ENCODE measurements at places on chromosomes 1 and 21.

GRCh38 chr1:159854693-159855192 lies 7.7 kb downstream of the VSIG8 start:
- DNase-seq = peak; percentile 76

DNA sequence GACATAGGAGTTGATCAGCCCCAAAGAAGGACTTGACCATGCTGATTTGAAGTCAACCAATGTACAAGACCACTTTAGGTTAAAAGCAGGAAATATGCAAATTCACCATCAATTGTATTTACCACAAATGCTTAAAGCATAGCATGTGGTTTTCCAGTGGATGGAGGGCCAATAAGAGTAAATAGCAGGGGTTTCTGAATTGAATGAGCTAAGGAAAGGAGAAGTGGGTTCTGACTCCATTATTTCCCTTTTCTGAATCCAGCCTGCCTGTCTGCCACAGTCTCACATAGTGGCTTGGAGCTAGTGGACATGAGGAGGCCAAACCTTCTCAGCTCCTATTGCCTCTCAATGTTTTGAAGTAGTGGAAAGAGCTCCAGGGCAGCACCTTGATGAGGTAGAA lies 7.2 kb upstream of the TNFSF18 start:
- DNase-seq = no peak

GRCh38 chr1:119115311-119115710 lies 25.1 kb downstream of the WARS2 start:
- DNase-seq = peak; percentile 59

GRCh38 chr21:35309316-35309715 lies 260.2 kb upstream of the RUNX1 start:
- no peak for DNase-seq

- no peak for DNase-seq
Measured at GRCh38 chr1:103917795-103918194, 168.1 kb downstream of the AMY1C start.

DNA sequence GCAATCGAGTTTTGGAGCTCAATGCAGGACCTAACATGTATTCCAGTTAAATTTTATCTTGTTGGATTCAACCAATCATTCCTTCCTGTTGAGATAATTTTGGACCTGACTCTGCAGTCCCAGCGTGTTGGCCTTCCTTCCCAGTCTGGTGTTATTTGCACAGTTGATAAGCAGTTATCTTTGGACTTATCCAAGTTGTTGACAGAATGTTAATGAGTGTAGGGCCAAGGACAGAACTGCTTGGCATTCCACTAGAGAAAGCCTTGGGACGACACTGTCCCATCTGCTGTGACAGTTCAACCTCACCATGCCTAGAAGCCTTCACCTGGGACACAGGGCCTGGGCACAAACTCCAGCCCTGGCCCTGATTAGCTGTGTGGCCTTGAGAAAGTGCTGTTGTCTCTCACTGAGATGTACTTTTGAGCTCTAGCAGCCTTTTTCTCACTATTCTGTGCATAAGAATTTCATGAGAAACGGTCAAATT lies 104.1 kb upstream of the SLC25A33 start:
- no peak for DNase-seq

- no peak for DNase-seq
Measured at GRCh38 chr1:245116751-245117150, 38.0 kb upstream of the KIF26B start.

- DNase-seq = no peak
Measured at GRCh38 chr1:85718678-85719340, 10.6 kb upstream of the ZNHIT6 start.

DNA sequence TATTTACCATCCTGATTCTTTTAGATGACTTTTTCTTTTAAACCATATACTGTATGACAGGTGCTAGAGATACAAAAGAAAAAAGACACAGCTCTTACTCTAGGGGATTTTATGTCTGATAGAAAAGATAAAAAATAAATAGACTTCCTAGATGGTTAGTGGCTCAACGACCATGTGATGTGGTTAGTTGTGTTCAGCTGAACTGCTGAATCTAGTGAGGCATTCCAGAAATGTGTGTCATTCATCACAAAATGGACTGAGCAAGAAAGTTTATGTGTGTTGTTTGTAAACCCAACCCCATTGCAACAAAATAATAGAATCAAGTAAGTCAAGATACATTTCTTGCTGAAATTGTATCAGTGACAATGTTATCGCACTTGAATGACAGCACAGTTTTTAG lies 205.8 kb upstream of the LYPLAL1 start:
- no peak for DNase-seq

GRCh38 chr1:207883660-207884250 lies 27.2 kb downstream of the CD34 start:
- no peak for DNase-seq

Measured in NCI-H146 (cell line).